Activated naive CD8-positive, alpha-beta T cell treated with anti-CD3 and anti-CD28 coated beads, Interleukin-2, amount 50 U/mL, for 24 hours (primary cell): ENCODE measurements at places on chromosomes 5 and 9.

- H3K36me3 ChIP-seq = no peaks in the 10 kb centered on the region
- peak overlapping the region; percentile 82 for H3K27ac ChIP-seq
- H3K4me3 ChIP-seq = no peak overlapping the region
- H3K4me1 ChIP-seq = peaks cover 63% of the 10 kb centered on the region
- H3K27me3 ChIP-seq = no peaks in the 10 kb centered on the region
Measured at GRCh38 chr5:172853355-172853975, 19.4 kb downstream of the ERGIC1 start.

DNA sequence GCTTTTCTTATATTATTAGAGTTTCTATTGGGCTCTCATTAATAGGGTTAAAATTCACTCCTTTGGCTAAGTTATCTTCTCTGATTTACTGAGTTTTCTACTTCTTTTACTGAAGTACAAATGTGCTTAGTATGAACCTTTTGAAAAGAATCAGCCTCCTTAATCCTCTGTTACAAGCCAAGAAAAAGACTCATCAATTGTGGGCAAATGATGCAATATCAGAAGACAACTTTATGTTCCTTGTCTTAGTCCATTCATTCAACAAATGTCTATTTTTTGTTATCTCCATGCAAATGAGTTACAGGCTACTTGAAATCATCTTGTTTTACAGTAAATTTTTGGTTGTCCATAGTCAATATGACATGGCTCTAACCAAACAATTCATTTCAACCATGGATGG lies 40.3 kb downstream of the SNCAIP start:
- no peak overlapping the region for H3K4me3 ChIP-seq
- no peaks in the 10 kb centered on the region for H3K27me3 ChIP-seq
- H3K27ac ChIP-seq = no peak overlapping the region
- no peaks in the 10 kb centered on the region for H3K4me1 ChIP-seq
- DNase-seq = no peak
- H3K36me3 ChIP-seq = no peaks in the 10 kb centered on the region

DNA sequence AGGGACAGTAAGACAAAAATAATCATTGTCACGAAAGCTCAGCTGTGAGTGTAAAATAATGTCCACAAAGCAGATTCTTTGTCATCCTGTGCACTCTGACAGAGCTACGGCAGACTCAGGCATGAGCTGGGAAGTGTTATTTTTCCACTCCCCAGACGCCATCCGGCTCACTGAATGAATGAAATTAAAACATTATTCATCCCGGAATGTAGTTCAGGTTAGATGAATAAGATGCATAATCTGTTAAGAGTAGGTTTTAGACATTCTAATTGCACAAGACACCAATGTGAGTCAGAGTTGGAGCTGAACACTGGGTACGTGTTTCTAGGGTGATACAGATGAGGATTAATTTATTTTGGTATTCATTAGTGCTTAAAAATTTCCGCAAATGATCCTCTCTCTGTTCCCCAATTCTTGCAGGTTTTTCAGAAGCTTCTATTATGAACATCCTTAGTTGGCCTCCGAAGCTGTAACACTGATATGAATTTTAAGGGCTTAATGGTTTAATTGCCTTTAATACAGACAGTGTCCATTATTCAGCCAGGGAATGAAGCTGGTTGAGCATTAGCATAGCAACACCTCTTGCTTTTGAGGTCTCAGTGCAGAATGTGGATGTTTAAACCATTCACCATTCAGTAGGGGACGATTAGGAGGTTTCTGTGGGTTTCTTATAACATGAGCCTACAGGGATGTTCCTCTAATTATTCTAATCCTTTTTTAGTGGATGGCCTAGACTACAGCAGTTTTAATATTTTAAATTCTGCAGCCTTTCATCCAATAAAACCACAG lies 65.6 kb upstream of the FRRS1L start:
- H3K27ac ChIP-seq = no peak overlapping the region
- no peak overlapping the region for H3K4me3 ChIP-seq
- peaks cover 27% of the 10 kb centered on the region for H3K27me3 ChIP-seq
- DNase-seq = no peak
- no peaks in the 10 kb centered on the region for H3K4me1 ChIP-seq

- no peaks in the 10 kb centered on the region for H3K36me3 ChIP-seq
- no peak overlapping the region for H3K27ac ChIP-seq
- H3K4me3 ChIP-seq = no peak overlapping the region
- no peak for DNase-seq
Measured at GRCh38 chr5:120320626-120321025, 143.5 kb upstream of the PRR16 start.

DNA sequence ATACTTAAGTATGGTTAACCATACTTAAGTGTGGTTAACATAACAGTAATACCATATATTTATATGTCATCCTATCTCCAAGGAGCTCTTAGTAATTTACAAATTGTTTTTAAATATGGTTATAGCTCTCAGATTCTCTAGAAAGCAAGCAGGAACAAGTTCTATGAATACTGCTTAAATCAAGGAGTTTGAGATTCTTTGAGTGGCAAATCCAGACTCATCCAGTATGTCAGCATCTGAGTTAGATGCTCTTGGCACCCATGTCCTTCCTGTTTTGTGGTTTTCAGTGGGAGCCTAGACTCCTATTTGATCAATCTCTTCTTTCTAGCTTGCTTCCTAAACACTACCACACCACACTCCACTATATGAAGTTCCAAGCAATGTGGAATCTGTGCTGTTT lies 114.7 kb upstream of the GDNF start:
- no peaks in the 10 kb centered on the region for H3K27me3 ChIP-seq
- H3K4me1 ChIP-seq = no peaks in the 10 kb centered on the region
- H3K4me3 ChIP-seq = no peak overlapping the region
- no peak for DNase-seq
- H3K27ac ChIP-seq = no peak overlapping the region

GRCh38 chr5:149403923-149404745 lies 25.0 kb upstream of the IL17B start:
- H3K27me3 ChIP-seq = peaks cover 2% of the 10 kb centered on the region
- no peaks in the 10 kb centered on the region for H3K36me3 ChIP-seq
- H3K4me3 ChIP-seq = no peak overlapping the region
- DNase-seq = no peak

DNA sequence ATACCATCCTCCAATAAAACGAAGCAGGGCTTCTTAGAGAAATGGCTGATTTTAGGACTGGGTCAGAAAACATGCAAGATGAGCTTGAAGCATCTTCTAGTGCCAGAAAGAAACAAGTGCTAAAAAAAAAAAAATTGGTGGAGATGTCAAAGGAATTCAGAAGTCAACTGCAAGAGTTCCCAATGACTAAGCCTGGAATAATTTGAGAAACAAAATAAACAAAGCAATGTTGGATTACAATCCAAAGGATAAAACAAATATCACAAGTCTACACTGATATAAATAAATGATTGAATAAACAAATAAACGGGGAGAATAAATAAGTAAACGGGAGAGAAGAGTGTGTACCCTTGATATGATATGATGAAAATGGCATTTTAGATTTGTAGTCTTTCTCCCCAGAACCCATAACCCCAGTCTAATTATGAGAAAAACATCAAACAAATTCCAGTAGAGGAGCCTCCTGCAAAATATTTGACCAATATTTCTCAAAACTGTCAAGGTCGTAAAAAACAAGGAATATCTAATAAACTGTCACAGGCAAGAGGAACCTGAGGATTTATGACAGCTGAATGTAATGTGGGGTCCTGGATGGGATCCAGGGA lies 63.5 kb upstream of the CCL21 start:
- H3K4me3 ChIP-seq = no peak overlapping the region
- no peaks in the 10 kb centered on the region for H3K36me3 ChIP-seq
- peaks cover 36% of the 10 kb centered on the region for H3K27me3 ChIP-seq
- H3K4me1 ChIP-seq = no peaks in the 10 kb centered on the region
- no peak for DNase-seq

DNA sequence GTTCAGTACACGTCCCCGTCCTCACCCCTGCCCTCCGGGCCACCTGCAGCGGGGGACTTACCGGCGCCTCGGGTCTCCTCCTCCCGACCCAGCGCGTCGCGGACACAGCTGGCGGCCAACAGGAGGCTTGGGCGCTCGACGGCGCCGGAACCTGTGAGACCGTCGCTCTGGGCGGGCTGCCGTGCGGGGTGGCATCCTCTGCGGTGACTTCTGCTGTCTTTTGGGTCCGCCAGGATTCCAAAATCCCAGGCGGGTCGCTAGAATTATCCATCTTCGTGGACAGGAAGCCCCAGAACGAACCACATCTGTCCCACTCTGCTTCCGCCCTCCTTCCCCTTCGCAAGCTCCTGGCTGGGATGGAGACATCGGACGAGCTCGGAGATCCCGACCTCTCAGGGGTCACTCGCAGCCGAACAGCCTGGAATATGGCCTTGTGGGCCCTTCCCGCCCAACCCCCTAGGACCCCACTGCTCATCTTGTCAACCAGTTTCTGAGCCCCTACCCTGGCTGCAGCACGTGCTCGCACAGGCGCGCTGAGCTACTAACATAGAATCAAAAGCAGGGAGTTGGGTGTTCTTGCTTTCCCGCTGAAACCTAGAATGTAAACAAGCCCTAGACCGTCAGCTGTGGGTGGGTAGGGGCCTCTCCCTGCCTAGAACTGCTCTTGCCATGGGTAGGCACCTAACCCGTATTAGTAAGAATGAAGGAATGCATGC lies 947 bp upstream of the MARCHF3 start:
- H3K4me3 ChIP-seq = peak overlapping the region; percentile 84
- peak overlapping the region; percentile 15 for H3K27ac ChIP-seq
- peaks cover 18% of the 10 kb centered on the region for H3K27me3 ChIP-seq
- no peak for DNase-seq
- H3K36me3 ChIP-seq = no peaks in the 10 kb centered on the region
